Breast epithelium (tissue), 4 donors: ENCODE measurements at places on chromosomes 11 and 22. TPM values are rescaled to one million over a fixed set of nuclear protein-coding genes. Genes with fewer than 3 reads are reported as not detected.

The SLC25A18 gene
- total RNA-seq = 14.7 TPM

The HBG2 gene
- total RNA-seq = not detected

- no peak for DNase-seq
Measured at GRCh38 chr11:105468154-105468553, 141.7 kb upstream of the GRIA4 start.

The ARRB1 gene
- 42.3 TPM for total RNA-seq

DNA sequence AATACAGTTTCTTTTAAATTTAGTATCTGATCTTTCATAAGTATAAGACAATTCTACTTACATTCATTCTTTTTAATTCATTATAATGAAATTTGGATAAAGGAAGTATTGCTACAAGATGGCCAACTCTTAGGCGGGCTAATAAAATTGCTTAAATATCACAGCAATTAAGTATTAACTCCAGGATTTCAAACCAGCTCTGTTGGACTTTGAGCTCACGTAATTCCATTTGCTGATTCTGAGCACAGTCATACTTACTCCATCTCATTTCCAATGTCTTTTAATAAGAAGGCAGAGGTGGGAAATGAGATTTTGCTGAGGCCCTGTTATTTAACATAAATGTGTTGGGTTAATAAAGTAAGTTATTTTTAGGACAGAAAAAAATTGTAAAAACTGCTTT is 748.1 kb downstream of the KCNA4 start:
- no peak for DNase-seq
